Adipose tissue (tissue), 3 donors: ENCODE measurements at places on chromosomes 2 and 18. TPM values are rescaled to one million over a fixed set of nuclear protein-coding genes. Genes with fewer than 3 reads are reported as not detected.

The SLC39A10 gene
- 4.8 TPM for polyA plus RNA-seq

The CLEC4F gene
- polyA plus RNA-seq = 1.6 TPM

The PER2 gene
- polyA plus RNA-seq = 5.6 TPM

The SLC4A3 gene
- polyA plus RNA-seq = 2.7 TPM

The CTDSP1 gene
- polyA plus RNA-seq = 132 TPM
